ENCODE measurements at places on chromosomes 13 and 19.

DNA sequence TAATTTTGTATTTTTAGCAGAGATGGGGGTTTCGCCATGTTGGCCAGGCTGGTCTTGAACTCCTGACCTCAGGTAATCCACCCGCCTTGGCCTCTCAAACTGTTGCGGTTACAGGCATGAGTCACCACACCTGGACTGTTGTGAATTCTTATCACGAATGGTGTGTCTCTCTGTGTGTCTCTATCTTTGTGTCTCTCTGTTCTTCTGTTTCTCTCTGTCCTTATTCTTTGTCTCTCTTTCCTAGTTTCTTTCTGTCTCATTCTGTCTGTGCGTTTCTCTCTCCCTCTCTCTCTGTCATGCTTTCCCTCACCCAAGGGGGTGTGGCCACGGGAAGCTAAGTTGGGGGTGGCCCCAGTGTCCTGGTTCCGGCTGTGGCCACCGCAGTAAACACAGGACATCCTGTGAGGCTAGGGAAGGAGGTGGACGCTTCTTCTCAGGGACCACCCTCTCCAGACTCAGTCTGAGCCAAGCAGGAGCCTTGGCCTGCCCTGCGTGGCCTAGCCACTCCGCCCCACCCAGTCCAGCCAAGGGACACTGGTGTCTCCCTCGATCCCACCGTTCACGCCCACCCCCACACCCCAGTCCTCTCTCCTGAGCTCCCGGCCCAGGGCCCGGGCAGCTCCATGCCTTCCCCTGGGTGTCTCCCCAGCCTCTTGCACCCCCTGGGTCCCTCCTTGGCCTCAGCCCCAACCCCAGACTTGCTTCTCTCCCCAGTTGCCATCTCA is 3.9 kb upstream of the PRX start:
- no peak for DNase-seq

- DNase-seq, result no peak
Measured at GRCh38 chr13:35881360-35881759, 249.8 kb downstream of the DCLK1 start.

- DNase-seq, result no peak
Measured at GRCh38 chr13:99361197-99361596, 54.0 kb upstream of the GPR183 start.

- DNase-seq, result peak; percentile 41
Measured at GRCh38 chr13:53343361-53343744, 314.7 kb downstream of the OLFM4 start.

DNA sequence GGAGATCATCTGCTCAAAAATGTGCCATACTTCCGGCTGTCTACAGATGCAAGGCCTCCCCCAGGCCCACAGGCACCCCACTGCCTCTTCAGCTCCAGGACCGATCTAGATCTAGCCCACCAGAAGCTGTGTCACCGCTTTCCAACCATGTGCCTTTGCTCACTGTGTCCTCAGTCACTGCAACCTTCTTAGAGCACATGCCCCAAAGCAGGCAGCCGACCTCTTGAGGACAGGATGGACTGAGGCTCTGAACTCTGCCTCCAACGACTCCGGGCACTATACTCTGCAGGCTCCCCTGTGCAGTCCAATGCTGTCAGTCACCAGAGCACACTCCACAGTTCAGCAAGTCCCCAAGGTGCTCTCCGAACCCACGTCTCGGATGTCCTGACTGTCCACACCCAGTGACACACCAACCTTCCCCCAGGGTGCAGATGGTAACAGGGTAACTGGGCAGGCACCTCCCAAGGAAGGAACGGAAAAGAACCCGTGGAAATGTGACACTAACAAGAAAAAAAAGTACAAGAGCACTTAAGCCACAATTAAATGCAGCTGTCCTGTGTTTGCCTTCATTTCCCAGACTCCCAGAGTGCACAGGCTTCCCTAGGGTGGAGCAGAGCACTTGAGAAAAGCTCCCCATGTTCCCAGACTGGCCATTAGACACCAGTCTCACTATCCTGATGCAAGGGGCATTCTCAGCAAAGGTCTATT is 4.8 kb downstream of the STK24 start:
- DNase-seq, result no peak

DNA sequence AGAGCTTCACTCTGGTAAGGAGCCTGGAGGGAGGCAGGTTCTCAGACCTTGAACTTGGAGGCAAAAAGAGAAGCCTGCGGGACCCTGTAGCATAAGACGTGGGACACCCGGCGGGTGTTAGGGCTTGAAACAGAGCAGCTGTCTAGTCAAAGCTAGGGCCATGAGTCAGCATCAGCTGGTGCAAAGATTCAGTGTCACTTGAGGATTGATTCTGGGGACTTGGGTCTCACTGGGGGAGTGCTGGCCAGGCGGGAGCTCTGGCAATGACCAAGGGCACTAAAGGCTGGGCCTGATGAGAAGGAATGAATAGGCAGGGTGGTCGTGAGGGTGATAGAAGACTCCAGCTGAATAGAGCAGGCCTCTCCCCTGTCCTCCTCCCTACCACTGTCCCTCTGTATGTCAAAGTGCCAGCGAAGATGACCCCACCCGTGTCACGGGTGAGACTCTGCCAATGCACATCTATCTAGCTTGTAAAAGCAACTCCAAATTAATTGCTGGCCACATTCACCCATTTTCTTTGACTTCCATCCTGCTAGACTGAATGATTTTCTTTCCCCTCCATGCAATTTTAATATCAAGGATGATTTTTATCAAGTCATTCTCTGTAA is 97.1 kb downstream of the MBNL2 start:
- DNase-seq, result peak; percentile 32

GRCh38 chr13:34864671-34865070 is 77.4 kb upstream of the NBEA start:
- DNase-seq, result peak; percentile 50

- DNase-seq, result peak; percentile 81
Measured at GRCh38 chr19:46241626-46242025, 12.1 kb downstream of the IGFL1 start.

DNA sequence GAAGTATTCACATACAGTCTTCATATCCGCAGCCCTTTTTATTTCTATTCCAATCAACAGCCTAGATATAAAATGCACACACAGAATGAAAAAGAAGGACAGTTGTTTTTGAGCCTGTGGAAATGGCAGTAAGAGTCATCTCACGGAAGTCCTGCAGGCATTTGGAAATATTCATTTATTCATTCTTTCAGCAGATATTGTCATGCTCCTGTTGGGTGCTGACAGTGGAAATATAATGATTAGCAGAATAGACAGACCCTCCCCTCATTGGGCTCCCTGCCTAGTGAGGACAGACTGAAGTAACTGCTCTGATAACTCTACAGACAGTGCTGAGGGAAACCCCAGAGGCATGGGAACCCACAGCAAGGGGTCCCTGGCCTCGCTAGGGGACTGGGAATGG is 392.3 kb downstream of the FOXO1 start:
- DNase-seq, result no peak

GRCh38 chr13:20924758-20925394 is 22.3 kb upstream of the XPO4 start:
- DNase-seq, result peak; percentile 94

- DNase-seq, result no peak
Measured at GRCh38 chr19:35249848-35250711, 1.3 kb downstream of the LSR start.

- no peak for DNase-seq
Measured at GRCh38 chr13:37313372-37313771, 207.9 kb upstream of the CSNK1A1L start.

DNA sequence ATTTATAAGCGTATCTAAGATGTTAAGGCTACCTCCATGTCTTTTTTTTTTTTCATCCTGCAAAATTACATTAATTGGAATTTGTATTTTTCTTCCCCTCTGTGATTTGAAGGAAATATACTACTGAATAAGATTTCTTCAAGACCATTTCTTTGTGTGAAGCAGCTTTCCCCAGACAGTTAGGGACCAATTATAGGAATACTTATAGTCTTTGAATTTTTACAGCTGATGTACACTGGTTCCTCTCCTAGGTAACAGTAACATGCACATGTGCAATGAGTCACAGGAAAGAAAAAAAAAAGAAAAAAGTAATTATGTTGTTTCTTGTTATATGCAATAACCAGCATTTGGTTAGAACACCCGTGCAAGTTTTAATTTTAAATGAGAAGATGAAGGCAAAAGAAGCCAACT is 82.0 kb downstream of the PCDH9 start:
- DNase-seq, result no peak

GRCh38 chr19:13441810-13442512 is 64.3 kb downstream of the CACNA1A start:
- peak; percentile 25 for DNase-seq

DNA sequence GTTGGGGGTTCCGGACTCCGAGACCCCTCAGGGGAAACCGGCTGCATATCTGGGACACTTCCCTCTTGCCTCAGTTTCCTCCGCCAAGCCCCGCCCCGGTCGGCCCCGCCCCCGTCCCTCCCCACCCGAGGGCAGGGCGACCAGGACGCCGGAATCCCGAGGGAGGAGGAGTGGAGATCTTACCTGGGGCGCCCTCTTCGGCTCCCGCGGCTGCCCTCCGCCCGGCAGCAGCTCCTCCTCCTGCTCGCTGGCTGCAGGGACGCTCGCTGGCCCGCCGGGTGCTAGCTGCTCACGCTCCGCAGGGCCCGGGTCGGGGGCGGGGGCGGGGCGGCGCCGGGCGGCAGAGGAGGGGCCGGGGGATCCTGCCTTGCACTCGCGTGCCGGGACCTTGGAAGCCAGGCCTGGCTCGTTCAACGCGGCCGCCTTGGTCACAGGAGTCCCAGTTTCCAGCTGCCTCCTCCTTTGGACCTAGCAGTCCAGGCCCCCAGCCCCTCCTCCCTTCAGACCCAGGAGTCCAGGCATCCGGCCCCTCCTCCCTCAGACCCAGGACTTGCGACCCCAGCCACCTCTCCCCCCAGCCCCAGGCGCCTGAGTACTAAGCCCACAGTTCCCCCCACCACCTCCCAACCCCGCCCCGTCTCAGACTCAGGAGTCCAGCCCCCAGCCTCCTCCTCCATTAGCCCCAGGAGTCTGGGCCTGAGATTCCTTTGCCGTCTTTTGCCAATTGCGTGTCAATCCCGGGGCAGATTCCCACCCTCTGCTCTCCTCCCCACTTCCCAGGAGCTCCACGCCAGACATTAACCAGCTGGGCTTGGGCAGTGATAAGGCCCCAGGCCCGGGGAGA is at the start of gene NTF4:
TSS of gene NTF4 (minus strand) at position 51 of the 844 bp plus-strand sequence. CDS start 2,821 bp downstream, outside the sequence.
- peak; percentile 43 for DNase-seq

GRCh38 chr19:6648141-6648715 is 21.7 kb downstream of the TNFSF14 start:
- DNase-seq, result no peak

GRCh38 chr13:90797335-90797734 is 550.2 kb upstream of the MIR17HG start:
- DNase-seq, result no peak

GRCh38 chr19:45471111-45471930 is 3.5 kb downstream of the FOSB start:
- DNase-seq, result no peak

DNA sequence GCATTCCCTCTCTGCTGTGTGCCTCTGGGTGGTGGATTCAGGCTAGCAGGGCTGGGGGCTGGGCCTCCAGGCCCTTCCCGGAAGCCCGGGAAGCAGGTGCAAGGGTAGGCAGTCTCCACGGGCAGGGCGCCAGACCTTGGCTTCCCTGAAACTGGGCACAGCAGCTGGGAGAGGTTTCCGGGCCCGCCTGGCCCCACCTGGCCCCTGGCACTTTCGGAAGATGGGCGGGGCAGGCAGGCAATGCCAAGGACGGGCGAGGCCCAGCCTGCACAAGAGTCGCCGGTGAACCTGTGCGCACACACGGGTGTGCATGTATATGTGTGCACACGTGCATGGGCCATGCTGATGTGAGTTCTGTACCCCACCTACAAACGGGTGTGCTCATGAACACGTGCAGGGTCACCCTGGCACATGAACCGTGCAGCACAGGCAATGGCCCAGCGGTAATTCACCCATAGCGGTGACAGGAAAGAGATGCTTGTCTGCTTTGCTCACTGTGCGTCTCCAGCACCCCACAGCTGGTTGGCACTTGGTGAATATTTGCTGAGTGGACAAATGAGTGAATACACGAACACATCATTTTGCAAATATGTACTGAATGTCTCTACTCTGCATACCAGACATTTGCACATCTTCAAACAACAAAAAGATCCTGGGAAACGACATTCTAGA is 15.3 kb downstream of the GADD45B start:
- no peak for DNase-seq

DNA sequence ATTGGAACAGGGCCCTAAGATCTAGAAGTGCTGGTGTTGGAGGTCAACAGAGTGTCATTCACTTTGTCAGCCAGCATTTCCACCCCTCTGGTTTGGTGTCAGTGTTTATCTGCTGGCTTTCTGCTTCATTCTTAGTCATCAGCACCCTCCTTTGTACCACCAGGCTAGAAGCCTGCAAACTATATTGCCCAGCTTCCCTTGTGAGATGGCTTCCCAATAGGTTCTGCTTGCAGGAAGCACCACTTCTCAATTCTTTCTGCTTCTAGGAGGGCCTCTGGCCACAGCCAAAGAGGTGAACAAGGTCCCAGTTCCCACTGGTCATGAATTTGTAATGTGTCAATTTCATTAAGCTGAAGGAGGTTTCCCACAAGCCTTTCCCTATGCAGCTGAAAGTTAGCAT is 36.4 kb upstream of the CALM3 start:
- no peak for DNase-seq

DNA sequence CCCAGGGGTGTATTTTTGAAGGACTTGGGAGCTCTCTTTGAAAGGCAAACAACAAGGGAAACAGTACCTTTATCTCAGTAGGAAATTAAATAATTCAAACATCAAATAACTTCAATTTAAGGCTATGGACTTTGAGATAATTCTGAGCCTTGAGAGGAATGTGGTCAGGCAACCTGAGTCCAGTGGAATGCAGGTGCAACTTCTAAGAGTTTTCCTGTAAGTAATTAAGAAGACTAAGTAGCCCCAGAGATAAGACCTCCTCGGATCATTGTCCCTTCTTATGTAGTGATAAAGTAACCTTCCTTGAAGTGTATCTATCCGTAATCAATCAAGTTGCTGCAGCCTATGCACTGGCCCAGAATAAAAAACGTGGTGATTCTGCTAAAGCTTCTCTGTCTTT is 29.2 kb downstream of the ZNF701 start:
- no peak for DNase-seq

GRCh38 chr13:53601113-53601512 is 572.5 kb downstream of the OLFM4 start:
- DNase-seq, result peak; percentile 37

DNA sequence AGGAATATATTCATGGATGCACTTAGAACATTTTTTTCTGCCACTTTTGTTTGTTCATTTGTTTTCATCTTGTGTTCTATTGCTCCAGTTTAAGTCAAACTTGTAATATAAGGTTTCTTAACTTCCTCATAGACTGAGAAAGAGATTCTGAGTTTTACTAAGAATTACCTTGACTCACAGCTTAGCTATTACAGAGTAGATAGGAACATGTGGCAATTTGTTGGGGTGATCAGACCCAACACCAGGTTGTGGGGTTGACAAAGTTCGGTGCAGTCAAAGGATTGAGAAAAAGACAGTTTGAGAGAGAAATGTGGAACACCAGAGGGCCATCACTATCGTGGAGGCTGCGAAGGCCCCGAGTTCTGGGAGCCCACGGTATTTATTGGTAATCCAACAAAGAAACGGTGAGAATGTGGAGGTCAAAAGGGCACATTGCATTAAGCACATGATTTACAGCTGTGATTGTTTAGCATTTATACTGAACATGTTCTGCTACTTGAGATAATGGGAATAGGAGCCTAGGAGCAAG is 2526.0 kb downstream of the PCDH9 start:
- no peak for DNase-seq
